Stimulated activated CD4-positive, alpha-beta T cell treated with anti-CD3 and anti-CD28 coated beads, Interleukin-4, amount 100 ng/mL, for 4 hours (primary cell): ENCODE measurements at places on chromosomes 7 and 10.

- no peak for DNase-seq
Observed at GRCh38 chr10:120656107-120656506, 195.1 kb upstream of the WDR11 start.

- DNase-seq, result no peak
Observed at GRCh38 chr7:99730238-99730810, 4.7 kb downstream of the CYP3A7 start.

- DNase-seq, result no peak
Observed at GRCh38 chr7:40197527-40197926, 62.7 kb downstream of the SUGCT start.

GRCh38 chr10:89458784-89459183, 44.4 kb downstream of the IFIT5 start:
- no peak for DNase-seq

DNA sequence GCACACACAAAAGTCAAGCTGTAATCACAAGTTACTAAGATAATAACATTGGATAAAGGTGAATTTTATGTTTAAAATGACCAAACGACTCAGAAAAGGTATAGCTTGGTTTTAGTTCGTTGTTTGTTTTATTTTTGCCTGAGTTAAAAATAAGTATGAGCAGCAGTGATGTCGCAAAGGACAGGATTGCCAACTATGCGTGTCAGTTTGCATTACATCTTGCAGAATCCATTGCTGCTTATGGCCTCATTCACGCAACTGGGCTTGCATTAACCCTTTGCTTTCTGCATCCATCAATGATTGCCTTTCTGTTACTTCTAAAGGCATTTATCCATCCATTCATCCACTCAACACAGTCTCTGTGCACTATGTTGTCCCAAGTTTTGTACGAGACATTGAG, 389.6 kb downstream of the DPP6 start:
- no peak for DNase-seq

GRCh38 chr10:35700487-35700882, 58.4 kb upstream of the FZD8 start:
- DNase-seq, result no peak

DNA sequence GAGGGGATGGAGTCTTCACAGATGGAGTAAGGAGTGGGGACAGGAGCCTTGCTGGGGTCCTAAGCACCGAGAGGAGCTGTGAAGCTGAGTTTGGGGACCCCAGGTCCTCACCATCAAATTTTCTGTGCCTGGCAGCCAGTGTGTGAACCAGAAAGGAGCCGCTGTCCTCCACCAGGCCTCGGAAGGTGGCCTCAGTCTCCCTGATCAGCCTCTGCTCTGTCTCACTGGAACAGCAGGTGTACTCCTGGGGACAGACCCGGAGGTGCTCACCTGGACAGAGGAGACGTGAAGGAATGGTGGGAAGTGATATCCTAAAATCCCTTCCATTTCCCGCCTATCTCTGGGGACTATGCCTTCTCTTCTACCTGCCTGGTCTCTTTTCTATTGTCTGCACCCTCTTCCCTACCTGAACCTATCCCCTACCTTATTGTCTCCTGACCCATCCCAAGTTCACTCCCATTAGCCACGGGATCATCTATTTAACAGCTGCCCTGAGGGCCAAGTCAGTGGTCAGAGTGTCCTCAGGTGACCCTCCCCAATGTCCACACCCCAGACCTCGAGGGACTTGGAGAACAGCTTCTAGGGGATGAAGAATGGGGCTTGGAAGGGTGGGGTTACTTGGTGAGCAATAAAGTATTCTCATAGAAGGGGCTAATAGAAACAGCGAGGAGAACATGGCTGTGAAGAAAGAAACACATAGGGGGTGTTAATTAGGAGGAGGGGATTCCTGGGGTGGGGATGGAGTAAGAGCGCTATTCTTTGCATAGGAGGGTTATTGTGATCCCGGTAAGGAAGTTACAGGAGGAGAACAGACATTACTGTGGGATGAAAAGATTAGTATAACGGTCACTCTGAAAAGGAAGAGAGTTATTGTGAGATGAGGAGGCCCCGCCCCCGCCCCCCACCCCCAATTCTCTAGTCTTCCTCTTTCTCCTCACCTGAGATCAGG, 811 bp downstream of the GPC2 start:
- DNase-seq, result no peak
